ENCODE measurements at places on chromosomes 5 and 9.

DNA sequence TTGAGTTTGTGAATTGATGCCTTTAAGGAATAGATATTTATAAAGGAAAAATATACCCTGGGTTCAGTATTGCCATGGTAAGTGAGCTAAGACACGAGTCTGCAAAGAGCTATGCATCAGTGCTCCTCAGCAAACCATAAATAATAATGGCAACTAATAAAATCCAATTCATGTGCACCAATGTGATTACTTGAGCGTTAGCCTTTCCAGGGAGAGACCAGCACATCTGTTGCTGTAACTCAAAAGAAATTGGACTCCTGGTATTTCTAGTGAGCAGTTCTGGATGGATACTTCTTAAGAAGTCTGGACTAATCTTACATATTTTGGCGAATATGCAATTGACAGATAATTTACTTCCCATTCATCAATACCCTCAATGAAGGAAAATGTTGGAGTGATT lies 373.3 kb downstream of the ARHGEF28 start:
- no peak for DNase-seq

GRCh38 chr5:14171621-14172020 lies 28.5 kb downstream of the TRIO start:
- DNase-seq = no peak

- no peak for DNase-seq
These were observed 64.4 kb downstream of the ARRDC3 start for GRCh38 chr5:91318724-91319123.

DNA sequence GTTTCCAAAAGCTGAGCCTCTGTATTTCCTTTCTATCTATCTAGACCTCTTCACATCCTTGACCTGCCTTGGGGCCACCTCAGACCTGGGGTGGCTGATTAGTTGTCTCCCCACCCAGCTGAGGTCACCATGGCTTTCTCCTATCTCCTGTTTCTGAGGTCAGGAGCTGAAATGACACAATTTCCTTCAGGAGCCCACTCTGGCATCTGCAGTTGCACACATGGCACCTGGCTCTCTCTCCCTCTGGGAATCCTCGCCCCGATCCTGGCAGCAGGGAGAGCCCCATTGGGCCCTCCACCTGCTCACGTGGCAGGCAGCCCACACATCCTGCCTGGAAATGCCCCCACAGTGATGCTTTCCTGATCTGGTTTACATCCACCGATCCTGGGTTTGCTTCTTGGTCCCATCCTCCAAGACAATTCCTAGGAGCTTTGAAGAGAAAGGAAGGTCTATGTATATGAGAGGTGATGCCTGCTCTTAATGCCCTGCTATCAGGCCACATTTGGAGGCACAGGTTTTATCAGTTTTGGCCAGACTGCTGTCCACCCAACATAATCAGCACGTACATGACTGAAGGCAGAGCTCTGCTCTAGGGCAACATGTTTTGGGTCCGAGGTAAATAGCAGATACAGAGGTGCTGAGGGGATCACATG lies 53.7 kb downstream of the MARCHF3 start:
- DNase-seq = no peak

DNA sequence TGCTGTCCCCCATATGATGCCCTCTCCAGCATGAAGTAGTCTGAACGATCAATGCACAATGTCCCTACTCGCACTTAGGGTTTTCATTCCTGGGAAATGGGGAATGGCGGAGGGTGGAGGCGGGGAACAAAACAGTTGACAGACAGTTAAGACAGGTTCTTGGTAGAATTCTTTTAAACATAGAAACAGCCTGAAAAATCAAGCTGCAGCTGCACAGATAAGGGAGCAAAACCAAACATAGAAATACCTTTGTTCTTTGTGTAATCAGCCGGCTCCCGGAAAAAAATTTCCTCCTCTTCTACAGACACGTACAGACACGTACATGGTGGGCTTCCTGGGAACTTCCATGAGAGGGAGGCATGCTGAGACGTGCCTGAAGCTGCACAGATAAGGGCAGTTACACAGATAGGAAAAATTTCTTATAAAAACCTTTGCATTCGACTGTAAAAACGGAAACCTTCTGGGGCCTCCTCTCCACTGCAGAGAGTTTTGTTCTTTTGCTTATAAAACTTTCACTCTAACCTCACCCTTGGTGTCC lies 662.4 kb upstream of the PTPRD start:
- DNase-seq = no peak

GRCh38 chr5:6475626-6476312 lies 27.1 kb downstream of the UBE2QL1 start:
- no peak for DNase-seq

DNA sequence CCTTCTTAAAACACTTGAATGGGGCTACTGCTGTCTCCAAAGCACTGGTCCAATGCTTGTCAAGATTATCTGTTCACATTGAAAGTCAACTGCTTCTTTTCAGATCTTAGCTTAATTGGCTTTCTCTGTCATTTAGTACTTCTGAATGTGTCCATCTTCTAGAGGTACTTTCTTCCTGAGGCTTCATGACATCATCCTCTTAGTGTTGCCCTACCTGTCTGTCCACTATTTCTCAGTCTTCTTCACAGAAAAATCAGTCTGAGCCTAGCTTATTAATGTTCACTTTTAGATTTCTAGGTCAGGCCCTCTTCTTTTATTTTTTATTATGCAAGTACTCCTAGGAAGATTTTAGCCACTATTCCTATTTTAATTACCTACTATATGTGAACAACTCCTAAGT lies 899.9 kb downstream of the DTWD2 start:
- DNase-seq = no peak

- DNase-seq = no peak
These were observed 43.3 kb downstream of the RAI14 start for GRCh38 chr5:34699155-34700077.

GRCh38 chr9:91903126-91903911 lies 46.7 kb downstream of the ROR2 start:
- DNase-seq = no peak

Measured in Karpas-422 (cell line).